Stimulated activated effector memory CD8-positive, alpha-beta T cell treated with anti-CD3 and anti-CD28 coated beads, Interleukin-12 subunit alpha, Interleukin-12 subunit beta, amount 100 ng/mL, for 72 hours (primary cell): ENCODE measurements at places on chromosomes 3 and 15.

- no peak for DNase-seq
Observed at GRCh38 chr15:98866511-98866910, 141.1 kb downstream of the PGPEP1L start.

DNA sequence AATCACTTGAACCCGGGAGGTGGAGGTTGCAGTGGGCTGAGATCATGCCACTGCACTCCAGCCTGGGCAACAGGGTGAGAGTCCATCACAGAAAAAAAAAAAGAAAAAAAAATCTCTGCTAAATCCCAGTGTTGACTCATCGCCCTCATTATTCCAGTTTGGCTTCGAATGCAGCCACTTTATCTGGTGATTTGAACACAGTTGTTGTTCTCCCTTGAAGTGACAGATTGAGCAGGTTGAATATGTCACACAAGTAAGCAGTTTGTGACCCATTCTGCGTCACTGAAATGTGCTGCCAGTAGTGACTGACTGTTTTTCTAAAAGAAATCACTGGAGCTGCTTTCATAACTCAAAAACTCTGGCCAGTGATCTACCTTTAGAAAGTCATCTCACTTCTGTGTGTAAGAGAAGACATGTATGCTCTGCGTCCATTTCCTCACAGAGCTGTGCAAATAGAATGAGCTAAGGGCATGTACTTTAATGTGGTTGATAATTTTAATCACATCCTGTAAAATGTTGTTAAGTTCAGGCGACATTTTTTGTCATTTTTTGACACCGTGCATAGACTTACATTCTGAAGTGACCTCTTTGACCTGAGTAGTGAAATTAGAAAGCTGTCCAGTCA, 12.5 kb downstream of the DOCK3 start:
- no peak for DNase-seq

- DNase-seq: no peak
Observed at GRCh38 chr3:14869917-14870782, 51.4 kb downstream of the FGD5 start.

DNA sequence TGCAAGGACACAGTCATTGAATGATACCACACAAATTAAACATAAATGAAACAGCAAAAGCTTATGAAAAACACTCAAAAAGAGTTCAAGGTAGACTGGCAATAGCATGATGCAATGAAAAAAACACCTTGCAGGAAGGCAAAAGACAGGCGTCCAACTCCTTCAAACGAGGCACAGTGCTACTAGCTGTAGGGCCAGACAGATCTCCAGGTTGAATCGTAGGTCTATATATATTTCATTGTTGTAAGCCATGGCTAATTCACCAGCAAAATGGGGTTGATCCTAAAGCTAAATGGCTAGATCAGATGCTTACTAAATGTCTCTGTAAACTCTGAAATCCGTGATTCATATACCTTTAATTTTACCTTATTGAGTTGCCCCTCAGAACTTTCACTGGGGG, 94.2 kb downstream of the THRB start:
- no peak for DNase-seq

- no peak for DNase-seq
Observed at GRCh38 chr3:20375302-20375701, 189.3 kb upstream of the SGO1 start.
